SK-N-SH treated with all-trans-retinoic acid at 6 μM for 48 hours (cell line): ENCODE measurements at places on chromosomes 12 and 14.
A peak's percentile ranks its signal among the peaks of the same experiment; 100 is the strongest.

DNA sequence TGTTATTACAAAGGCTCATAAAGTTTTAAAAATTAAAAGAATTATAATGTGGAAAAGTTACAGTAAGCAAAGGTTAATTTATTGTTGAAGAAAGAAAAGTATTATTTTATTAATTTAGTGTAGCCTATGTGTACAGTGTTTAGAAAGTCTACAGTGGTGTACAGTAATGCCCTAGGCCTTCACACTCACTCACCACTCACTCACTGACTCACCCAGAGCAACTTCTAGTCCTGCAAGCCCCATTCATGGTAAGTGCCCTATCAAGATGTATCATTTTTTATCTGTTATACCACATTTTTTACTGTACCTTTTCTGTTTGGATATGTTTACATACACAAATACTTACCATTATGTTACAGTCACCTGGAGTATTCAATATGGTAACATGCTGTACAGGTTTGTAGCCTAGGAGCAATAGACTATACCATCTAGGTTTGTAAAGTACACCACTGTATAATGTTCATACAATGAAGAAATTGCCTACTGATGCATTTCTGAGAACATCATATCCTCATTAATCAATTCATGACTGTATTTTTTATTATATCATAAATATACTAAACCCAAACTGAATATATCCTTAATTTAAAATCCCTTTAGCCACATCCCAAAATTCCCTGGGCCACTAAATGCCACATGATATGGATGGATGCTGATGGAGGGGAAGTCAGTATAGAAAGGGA lies 43.6 kb upstream of the NID2 start:
- ATAC-seq = no peak

GRCh38 chr12:5963515-5963914 lies 18.5 kb upstream of the ANO2 start:
- ATAC-seq = no peak

DNA sequence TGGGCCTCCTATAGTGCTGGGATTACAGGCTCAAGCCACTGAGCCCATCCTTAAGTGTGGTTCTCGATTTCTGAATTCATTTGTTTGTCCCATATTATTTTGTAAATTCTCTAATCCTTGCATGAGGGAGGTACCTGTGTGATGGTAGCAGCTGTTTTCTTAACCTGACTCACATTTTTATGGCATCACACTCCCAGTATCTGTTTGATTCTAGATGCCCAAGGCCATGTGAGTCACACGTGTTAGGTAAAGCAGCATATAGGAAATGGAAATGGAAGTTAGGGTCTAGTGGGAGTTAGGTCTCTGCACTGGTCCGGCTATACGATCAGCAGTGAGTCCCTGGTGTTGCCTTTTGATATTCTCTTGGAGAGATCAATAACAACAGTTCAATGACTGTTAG lies 198.1 kb downstream of the ERC1 start:
- no peak for ATAC-seq

- ATAC-seq = no peak
Observed at GRCh38 chr12:5615760-5616159, 183.9 kb downstream of the NTF3 start.

- ATAC-seq = no peak
Observed at GRCh38 chr12:49533331-49533730, 5.5 kb upstream of the KCNH3 start.

- no peak for ATAC-seq
Observed at GRCh38 chr12:113983777-113984448, 17.8 kb upstream of the RBM19 start.

GRCh38 chr14:96847451-96847850 lies 50.3 kb downstream of the VRK1 start:
- ATAC-seq = no peak

GRCh38 chr14:38405851-38406635 lies 150.2 kb upstream of the CLEC14A start:
- peak; percentile 64 for ATAC-seq

GRCh38 chr12:50685641-50686040 lies 78.3 kb upstream of the ATF1 start:
- no peak for ATAC-seq

- peak; percentile 59 for ATAC-seq
Observed at GRCh38 chr12:2959192-2959504, at the start of gene TEAD4. TSS of gene TEAD4 (plus strand) at chr12:2959397.

- ATAC-seq = no peak; the same call in 2 of the 3 replicates
Observed at GRCh38 chr14:71365361-71365760, 458.1 kb downstream of the PCNX1 start.

- peak; percentile 59 for ATAC-seq
Observed at GRCh38 chr14:78758333-78758732, 588.2 kb downstream of the NRXN3 start.

DNA sequence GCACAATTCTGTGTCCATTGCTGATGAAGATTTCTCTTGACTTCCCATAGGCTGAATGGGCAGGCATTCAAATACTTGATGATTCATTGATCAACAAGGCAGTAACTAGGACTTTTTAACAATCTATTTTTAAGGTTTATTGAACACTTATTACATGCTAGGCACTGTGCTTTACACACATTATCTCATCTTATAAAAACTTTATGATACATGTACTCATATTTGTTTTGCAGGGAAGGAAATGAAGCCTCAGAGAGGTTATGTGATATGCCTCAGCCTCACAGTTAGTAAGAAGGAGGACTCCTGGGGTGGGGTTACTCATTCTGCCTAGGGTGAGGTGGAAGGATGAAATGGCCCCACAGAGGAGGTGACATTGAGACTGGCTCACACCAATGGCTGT lies 12.9 kb upstream of the EMP1 start:
- ATAC-seq = no peak

- ATAC-seq = peak; percentile 90
Observed at GRCh38 chr14:100045642-100046344, 19.4 kb upstream of the EVL start.

DNA sequence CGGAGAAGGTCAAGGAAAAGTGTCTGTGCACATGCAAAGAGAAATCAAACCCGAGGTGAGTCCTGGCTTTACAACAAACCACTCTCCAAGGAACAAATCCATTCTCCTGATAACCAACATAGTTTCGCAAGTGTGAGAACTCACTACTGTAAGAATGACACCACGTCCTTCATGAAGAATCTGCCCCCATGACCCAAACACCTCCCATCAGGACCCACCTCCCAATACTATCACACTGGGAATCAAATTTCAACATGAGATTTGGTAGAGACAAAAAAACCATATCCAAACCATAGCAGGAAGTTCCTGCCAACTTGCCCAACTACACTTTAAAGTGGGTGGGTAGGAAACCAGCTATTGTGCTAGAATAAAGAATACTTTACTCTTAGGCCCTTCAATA lies 2.4 kb upstream of the ERC1 start:
- ATAC-seq = no peak

DNA sequence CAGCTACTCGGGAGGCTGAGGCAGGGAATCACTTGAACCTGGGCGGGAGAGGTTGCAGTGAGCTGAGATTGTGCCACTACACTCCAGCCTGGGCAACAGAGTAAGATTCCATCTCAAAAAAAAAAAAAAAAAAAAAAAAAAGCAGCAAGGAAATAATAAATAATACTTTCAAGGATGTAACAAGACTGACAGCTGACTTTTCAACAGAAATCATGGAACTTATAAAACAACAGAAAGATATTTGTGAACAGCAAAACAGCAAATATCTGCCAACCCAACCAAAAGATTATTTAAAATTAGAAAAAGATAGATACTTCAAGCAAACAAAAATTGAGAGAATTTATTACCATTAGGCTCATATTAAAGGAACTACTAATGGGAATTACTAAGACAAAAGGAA lies 115.1 kb downstream of the TSHR start:
- ATAC-seq = no peak

GRCh38 chr14:94769391-94770250 lies at the start of gene GSC:
TSS of gene GSC (minus strand) at chr14:94770113. CDS start at chr14:94770015, 98 bp downstream.
- ATAC-seq = peak; percentile 92

DNA sequence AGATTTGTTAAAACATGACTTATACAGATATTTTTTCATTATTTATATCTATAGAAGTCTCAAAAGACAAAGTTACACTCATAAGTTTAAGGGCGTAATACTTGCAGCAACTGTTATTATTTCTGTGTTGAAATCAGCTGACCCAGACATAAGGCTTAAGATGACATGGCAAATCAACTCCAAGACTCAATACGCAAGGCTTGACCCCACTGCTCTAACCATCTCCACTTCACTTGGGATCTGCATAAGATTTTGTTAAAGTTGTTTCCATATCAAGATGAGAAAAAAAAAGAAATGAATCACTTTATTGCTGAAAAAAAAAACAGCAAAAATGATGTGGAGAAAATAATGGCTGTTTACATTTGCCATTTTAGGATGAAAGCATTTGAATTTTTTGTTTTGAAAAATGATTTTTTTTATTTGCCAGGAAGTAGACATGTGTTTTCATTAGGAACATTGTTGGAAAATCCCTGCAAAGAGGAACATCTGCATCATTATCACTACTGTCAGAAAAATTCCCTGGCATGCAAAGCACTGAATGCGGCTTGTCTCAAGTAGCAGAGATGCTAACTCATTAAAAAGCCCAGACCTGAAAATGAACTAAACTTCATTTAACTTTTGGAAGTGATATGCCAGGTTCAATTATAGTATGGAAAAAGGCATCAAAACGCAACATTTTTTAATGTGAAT lies 73.5 kb downstream of the LIN7A start:
- ATAC-seq = no peak

DNA sequence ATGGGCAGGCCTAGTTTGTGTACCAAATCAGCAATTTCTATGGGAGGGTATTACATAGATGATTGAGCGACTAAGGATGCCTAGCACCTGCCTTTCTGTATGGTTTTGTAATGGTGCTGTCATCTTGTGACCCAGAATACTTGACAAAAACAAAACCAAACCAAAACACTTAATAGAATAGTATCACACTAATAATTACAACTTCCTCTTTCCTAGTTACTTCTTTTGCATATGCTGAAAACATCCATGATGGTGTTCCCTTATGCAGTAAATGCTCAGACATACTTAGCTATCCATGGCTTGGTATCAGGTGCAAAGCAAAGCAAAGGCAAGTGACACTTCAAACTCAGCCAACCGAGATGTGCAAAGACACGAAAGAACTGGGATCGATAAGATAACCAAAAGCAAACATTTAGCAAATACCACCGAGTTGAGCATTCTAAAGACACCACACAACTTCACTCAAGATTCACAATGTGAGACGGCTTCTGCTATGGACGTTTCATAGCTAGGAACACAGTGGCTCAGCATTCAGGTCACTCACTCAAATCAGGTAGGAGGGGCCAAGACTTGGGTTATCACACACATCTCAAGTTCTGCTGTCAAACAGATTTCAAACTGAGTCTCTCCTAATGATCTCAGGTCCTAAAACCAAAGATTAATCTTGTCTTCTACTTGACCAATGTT lies 24.3 kb downstream of the PPP1CC start:
- no peak for ATAC-seq

GRCh38 chr14:34450958-34451357 lies 11.1 kb downstream of the SPTSSA start:
- ATAC-seq = no peak

DNA sequence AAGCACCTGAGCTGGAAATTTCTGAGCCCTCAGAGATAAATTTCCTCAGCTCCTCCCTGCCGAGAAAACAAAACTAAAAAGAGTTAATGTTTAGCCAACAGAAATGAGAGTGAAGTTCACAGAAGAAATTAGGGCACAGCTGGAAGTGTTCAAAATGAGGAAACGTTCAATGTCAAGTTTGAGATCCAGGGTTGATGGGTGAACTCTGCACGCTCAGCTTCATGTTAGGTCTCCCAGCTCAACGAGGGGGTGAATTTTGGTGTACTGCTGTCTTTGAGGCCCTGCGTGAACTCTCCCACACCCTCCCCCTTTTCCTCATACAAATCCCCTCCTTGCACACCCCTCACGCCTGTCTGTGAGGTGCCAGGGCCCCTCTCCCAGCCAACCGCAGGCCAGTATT lies 13.3 kb upstream of the OAS3 start:
- ATAC-seq = no peak

DNA sequence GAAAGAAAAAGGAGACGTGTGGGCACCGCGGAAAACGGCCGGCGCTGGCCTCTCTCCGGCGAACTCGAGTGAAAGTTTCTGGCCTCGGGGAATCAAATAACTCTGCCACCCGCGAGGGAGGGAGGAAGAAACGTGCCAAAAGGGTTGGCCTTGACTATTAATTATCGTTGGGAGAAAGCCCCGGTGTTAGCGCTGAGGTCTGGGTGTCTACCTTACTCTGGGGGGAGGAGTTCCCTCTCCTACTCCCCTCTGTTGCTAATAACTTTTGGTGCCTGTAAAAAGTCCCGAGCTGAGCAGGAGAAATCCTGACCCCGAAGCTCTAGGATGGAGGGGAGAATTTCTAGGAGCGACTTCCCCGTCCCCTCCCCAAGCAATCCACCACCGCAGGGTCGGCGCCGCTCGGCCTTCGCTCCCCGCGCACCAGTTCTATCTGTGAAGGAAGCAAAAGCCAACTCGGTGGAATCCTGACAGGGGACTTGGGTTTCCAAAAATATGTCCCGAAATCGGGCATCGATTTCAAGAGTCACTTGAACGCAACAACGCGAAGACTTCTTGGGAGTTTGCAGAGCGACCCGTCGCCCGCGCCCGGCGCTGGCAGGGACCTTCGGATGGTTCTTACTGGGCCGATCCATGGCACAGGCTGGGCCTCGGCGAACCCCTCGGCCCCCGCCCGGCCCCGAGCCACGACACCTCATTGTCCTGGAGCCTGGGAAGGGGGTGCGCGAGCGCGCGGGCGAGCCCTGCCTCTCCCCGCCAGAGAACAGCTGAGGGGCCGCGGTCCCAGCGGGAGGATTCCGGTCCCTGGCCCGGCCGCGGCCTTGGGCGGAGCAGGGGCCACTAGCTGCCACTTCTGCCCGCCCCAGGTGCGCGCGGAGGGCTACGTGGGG lies 1.7 kb downstream of the OTX2 start:
- ATAC-seq = no peak

DNA sequence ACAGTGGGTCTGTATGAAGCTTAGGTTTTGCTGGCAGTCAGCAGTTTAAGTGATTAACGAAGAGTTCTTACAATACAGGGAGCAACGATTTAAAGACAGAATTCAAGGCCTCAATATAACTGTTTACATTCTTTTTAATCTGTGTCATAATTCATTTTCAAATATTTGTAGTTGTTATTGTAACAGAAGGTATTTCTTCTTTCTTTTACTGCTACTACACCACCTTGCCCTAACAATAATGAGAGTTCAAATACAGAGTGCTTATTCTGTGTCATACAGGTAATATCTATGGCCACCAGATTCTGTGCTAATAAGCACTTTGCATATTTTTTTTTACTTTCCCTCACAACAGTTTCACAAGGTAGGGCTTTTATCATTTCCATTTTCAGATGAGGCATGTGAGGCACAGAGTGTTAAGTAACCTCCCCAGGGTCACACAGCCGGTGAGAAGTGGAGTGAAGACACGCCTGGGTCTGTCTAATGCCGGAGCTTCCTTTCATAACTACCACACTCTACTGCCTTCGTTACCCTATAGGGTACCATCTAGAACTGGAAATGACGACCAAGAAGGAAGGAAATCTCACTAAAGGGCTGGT lies 81.9 kb downstream of the PELI2 start:
- ATAC-seq = no peak

GRCh38 chr12:131100031-131100674 lies 146.4 kb downstream of the ADGRD1 start:
- ATAC-seq = no peak

GRCh38 chr14:68961781-68962584 lies 17.1 kb downstream of the ACTN1 start:
- peak; percentile 28 for ATAC-seq
